Suppressor macrophage treated with lipopolysaccharide for 4 hours (primary cell): ENCODE measurements at places on chromosomes 11 and 22.
A peak's percentile ranks its signal among the peaks of the same experiment; 100 is the strongest.

- DNase-seq = peak; percentile 44
Measured at GRCh38 chr11:14446701-14447169, 52.9 kb downstream of the COPB1 start.

GRCh38 chr11:2825889-2826678, 59.5 kb downstream of the CDKN1C start:
- DNase-seq = peak; percentile 84

DNA sequence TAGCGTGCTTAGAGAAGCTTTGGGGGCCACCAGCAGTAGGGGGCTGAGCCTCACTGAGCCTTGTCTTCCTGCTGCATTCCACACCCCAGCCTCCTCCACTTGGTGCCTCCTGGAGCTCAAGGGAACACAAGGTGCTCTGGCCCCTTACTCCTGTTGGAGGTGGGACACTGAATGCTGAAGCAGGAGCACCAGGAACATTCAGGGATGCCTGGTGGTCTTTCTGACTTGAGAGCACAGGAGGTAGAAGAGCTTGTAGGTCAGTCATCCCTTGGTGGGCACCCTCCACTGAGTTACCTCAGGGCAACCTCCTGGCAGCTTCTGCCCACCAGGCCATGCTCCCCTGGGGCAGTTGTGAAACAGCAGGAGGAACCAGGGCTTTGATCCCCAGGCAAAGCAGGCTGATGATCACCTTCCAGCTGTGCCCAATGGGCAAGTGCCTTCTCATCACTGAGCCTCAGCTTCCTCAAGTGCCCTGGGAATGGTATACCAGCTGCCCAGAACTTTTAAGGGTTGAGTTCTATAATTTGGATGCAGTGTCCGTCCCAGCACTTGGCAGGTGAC, 50.1 kb downstream of the CABIN1 start:
- no peak for DNase-seq

- no peak for DNase-seq
Measured at GRCh38 chr11:63944987-63945386, 6.2 kb downstream of the NAA40 start.

GRCh38 chr22:39468487-39469325, 11.9 kb downstream of the MGAT3 start:
- DNase-seq = peak; percentile 43

DNA sequence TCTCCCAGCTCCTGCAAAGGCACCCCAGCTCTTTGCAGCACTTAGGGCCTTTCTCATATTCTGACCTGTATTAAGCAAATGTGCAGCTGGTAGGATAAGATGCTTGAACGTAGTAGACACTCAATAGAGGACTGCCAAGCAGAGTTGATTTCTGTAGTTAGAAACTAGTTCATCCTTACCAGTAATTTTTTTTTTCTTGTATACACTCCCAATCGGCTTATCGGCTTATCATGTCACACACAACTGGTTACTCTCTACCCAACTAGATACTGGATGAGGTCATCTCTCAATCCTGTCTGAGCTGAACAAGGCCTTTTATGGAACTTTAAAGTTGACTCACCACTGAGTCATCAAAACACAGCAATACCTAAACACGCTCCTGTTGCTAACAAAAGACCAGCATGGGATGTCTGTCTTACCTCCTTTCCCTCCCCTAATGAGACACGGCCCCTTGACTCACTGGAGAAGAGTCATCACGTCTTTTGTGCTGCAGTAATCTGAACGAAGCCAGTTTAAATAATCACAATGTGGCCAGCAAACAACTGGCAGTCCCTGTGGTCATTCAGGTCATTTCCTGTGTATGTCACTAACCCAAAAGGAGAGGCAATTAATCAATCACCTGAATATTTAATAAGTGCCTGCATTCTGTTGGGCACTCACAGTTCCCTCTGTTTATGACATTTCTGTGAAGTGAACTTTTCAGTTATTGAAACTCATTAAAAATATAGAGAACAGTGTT, 7.5 kb upstream of the WEE1 start:
- peak; percentile 83 for DNase-seq

DNA sequence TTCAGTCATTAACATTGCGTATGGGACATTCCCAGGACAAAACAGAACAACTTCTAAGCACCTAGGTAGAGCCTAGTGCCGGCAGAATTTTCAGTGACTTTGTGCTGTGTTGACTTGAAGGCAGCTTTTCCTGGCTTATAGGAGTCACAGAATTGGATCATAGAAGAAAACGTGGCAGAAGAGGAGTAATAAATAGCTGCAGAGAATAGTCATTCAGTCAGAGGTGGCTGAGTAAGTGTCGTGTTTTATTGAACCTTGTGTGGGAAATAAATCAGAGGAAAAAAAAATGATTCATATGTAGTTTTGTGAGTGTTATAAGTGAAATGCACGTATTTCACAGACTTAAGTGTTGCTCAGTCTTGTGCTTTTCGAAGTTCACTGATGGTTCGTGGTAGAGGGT, 2.1 kb downstream of the BARX2 start:
- DNase-seq = no peak

DNA sequence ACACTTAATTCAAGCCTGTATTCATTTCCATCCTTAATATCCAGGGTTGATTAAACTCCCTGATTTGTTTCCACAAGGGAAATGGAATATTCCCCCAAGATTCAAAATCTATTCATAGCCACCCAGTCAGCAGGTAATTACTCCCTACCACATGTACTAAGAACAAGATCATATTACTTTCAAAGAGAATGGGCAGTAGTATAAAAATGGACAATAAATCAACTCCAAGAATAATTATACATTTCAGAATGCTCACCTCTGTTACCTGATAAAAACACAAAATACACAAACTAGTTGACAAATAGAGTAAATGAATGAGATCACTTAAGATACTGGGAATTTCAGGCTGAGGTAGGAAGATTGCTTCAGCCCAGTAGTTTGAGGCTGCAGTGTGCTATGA, 8.5 kb upstream of the FEZ1 start:
- no peak for DNase-seq

GRCh38 chr11:129853518-129854231, 38.0 kb downstream of the TMEM45B start:
- DNase-seq = no peak

- no peak for DNase-seq
Measured at GRCh38 chr11:27280140-27280539, 82.9 kb downstream of the CCDC34 start.

DNA sequence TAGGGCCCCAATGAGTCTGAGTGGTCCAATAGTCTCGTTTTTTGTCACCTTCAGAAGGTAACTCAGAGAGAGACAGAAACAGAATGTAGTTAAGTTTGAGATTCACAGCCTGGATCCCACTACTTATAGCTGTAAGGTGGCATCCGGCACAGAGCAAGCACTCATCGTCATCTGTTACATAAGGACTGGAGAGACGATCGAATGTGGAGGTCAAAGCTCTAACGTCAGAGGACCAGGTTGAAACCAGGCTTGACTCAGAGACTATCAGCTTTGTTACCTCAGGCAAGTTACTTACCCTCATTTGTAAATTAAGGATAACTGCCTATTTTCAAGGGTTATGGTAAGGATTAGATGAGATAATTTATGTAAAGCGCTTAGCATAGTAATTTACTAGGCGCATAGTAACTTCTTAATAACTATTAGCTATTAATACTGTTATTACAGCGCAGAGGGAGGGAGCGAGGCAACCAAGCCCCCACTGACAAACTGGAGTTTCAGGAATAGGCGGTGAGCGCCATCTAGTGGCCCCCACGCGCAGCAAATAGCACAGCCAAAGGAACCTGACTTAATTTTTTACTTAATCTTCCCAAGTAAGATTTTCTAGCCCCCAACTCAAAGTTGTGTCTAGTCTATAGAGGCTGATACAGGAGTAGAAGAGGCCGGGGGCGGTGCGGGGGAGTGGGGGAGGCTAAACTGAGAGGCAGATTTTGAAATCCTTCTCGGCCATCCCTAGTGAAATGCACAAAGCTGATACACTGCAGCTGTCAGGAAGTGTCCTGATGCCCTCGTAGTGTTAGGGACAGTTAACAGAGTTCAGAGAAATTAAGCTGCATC, 29.0 kb upstream of the API5 start:
- peak; percentile 50 for DNase-seq

DNA sequence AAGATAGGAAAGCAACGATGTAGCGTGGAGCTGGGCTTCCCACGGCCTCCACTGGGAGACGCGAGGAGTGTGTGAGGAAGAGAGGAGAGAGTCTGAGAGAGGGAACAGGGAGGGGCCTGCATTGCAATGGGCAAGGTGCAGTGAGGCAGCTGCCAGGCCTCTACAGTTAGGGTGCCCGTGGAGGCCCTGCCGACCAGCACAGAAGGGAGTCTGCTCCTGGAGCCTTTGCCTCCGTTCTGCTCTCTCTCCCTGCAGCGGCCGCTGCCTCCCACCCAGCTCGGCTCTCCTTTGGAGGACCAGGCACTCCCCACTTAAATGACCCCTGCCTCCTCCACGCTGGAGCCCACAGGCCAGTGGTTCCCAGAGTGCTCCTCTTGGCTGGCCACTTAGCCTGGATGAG, 181.7 kb downstream of the EFCAB6 start:
- DNase-seq = no peak

- DNase-seq = no peak
Measured at GRCh38 chr11:76796511-76797198, 13.5 kb downstream of the TSKU start.

- peak; percentile 54 for DNase-seq
Measured at GRCh38 chr22:36649066-36649465, 54.5 kb downstream of the CACNG2 start.

DNA sequence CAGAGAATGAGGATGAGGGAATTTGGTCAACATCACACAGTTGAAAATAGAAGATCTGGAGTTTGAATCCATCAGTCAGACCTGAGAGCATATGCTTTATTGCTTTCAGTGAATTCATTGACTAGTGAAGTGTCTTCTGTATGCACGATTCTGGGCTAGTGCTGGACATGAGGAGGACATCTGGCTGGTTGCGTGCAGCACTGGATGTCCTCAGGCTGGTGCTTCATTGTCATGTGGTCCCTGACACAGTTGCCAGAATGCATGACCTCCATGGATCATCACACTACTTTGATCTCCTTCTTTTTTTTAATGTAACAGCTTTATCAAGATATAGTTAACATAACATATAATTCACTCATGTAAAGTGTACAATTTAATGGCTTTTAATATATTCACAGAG, 44.5 kb upstream of the MMP7 start:
- no peak for DNase-seq

DNA sequence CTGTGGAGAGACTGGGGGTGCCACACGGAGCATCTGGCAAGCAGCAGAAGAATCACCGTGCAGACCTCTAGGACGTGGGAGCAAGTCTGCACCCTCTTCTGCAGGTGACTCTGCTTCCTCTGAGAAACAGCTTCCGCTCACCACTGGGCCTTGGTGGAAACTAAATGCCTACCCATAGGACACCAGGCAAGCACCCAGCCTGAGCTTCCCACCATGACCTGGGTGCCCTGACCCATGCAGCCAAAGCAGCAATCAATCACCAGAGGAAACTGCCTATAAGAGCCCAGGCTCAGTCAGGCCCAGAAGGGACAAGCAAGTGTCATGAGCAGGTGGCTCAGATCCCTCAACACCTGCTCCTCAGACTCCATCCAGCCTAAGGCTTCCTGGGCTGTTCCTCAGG, 63.4 kb downstream of the IGLL5 start:
- no peak for DNase-seq

- peak; percentile 64 for DNase-seq
Measured at GRCh38 chr11:8732324-8732670, 49.7 kb downstream of the RPL27A start.

- DNase-seq = no peak
Measured at GRCh38 chr11:99277281-99277680, 256.5 kb downstream of the CNTN5 start.

GRCh38 chr22:22139364-22139763, 105.2 kb upstream of the VPREB1 start:
- DNase-seq = no peak

- DNase-seq = peak; percentile 80
Measured at GRCh38 chr22:27804470-27805297, 3.1 kb upstream of the MN1 start.

- no peak for DNase-seq
Measured at GRCh38 chr11:131582021-131582525, 211.7 kb downstream of the NTM start.

GRCh38 chr11:101553891-101554292, 29.9 kb downstream of the TRPC6 start:
- peak; percentile 35 for DNase-seq

DNA sequence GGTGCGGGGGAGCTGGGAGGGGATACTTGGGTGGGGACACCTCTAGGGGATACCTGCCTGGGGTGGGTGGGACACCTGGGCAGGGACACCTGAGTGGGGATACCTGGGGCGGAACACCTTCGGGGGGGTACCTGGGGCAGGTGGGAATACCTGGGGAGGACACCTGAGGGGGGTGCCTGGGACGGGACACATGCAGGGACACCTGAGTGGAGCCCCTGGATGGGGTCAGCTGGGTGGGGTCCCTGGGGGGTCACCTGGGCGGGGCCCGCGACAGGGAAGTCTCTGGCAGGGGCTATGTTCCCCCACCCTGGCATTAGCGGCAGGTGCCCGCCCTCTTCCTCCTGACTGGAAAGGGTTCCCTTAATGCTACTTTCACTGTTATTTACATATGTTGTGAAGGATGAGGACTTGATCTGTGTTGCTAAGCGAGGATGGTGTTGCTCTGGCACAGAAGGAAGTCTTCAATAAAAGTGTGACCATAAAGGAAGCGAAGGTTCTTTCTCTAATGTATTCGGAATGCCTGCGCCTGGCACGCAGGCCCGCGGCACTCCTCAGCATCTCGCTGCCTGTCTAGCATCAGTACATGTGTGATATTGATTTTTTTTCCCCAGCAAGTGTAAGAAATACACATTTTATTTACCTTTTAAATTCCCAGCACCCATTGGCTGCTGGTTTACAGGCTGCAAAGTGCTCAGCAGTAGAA, 801.7 kb downstream of the BRD1 start:
- DNase-seq = no peak

DNA sequence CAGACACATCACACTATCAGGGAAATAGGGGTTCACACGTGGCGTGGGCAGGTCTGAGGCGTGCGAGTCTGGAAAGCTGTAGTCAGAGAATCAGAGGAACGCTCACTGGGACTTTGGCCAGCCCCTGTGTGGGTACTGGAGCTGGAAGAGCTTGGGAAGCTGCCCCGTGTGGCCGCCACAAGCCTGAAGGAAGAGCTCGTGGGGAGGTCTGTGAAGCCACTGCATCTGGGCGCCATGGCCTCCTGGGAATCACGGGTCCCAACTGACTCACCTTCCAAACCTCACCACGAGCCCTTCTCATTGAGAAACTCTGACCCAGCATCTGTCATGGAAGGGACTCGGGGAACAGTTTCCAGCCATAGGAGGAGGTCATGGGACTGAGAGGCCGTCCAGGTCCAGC, 5.9 kb upstream of the MRGPRF start:
- no peak for DNase-seq

- DNase-seq = peak; percentile 32
Measured at GRCh38 chr11:95152876-95153856, 63.5 kb downstream of the ENDOD1 start.

GRCh38 chr11:27158456-27159334, 118.1 kb downstream of the BBOX1 start:
- peak; percentile 58 for DNase-seq

- DNase-seq = no peak
Measured at GRCh38 chr11:109075976-109076375, 346.0 kb upstream of the C11orf87 start.
